ENCODE measurements at places on chromosomes 2 and 18.

DNA sequence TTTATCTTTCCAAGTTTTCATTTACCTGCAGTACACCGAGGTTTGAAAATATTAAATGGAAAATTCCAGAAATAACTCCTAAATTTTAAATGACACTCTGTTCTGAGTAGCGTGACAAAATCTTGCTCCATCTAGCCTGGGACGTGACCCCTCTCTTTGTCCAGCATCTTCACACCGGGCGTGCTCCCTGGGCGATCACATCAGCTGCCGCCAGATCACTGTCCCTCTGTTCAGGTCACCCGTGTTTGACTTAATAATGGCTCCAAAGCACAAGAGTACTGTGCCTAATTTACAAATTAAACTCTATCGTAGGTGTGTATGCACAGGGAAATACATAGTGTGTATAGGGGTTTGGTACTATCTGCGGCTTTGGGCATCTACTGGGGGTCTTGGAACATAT lies 6.1 kb upstream of the TMEM185B start:
- no peak for DNase-seq

GRCh38 chr2:122329278-122329677 lies 573.8 kb downstream of the TSN start:
- DNase-seq = no peak

GRCh38 chr2:111194835-111195621 lies 74.3 kb downstream of the BCL2L11 start:
- DNase-seq = no peak

DNA sequence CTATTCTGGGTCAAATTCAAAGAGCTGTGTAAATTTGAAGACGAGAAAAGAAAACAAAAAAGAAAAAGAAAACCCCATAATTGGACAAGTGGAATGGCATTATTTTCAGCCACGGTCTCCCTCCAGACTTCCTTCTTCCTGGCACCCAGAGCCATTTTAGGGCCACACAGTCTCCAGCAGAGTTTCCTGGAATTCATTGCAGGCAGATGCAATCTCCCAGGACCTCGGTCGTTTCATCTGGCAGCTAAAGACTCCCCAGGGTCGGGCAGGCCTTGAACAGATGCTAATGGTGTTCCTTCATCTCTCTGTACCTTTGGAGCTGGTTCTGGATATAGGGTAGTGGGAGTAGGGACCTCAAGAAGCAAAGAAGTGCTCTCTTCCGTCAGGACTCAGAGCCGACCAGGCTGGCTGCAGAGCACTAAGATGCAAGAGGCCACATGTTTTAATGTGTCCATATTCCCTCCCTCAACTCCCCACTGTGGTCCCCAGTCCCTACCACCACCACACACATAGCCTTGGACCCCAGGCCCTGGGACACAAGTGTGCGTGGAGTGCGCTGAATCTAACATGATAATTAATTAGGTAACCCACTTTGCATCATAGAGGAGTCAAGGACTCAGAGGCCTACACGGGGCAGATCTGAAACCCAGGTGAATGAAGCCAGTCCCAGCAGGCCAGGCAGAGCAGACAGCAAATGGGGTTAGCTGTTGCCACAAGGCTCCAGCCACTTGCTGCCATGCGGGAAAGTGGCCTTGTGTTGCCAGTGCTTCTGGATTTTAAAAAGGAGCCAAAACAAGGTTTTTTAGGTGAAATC lies 109.3 kb upstream of the ATL2 start:
- DNase-seq = no peak

DNA sequence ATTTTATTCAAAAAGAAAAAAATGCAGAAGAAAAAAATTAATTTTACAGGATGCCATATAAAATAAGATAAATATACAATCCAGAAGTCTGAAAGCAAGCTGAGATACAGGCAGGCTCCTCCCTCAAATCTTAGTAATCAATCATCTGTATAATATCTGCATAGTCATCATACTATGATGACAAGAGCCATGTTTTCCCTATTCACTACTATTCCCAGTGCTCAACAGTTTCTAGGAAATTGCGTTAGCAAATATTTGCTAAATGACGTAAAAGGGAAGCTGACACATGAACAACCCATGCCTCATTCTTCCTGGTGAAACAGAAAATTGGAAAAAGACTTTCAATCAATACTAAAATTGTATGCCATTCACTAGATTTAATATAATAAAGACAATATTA lies 793.2 kb downstream of the SUCLG1 start:
- no peak for DNase-seq

DNA sequence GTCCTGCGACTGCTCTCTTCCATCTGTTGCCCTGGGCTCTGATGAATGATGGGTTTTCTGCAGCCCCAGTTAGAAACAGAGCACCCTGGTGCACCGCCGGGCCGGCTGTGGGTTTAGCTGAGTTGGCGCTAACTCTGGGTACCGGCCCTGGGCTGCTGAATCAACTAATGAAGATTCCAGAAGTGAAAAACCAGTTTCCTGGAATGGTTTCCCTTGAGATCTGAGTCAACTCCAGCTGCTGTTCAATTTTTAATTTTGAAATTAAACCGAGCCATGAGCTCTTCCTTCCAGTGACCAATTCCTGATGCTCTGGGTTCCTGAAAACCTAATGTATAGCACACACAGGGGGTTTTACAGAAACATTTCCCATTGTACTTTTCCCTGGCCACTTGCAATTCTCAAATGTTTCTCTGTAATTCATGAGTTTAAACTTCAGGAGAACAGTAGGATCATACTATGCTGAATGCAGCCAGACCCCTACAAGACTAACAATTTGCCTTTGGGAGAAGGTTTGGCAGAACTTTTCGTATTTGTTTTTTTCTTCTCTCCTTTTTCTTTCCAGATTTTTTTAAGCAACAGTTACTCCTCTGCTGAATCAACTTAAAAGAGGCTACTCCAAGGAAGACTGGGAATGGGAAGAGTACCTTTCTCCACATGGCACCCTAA lies 5.5 kb downstream of the COL6A3 start:
- no peak for DNase-seq

- no peak for DNase-seq
These were observed 829.2 kb downstream of the ERBB4 start for GRCh38 chr2:211709389-211709788.

DNA sequence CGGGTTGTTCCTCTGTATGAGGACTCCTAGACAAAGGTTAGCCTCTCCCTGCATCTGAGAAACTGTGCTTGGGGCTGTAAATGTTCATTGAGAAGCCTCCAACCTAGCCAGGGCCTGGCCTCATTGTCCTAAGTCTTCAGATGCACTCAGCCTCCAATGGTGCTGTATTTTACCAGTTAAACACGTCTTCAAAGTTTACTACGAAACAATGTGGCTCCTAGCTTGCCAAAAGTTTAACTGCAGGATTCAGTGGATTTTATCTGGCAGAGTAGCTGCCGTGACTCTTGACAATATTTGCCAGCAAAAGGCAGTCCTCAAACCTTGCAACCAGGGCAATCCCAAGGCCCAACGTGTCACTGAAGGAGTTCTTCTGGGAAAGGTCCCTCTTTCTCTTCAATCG lies 1.1 kb downstream of the PID1 start:
- DNase-seq = no peak

DNA sequence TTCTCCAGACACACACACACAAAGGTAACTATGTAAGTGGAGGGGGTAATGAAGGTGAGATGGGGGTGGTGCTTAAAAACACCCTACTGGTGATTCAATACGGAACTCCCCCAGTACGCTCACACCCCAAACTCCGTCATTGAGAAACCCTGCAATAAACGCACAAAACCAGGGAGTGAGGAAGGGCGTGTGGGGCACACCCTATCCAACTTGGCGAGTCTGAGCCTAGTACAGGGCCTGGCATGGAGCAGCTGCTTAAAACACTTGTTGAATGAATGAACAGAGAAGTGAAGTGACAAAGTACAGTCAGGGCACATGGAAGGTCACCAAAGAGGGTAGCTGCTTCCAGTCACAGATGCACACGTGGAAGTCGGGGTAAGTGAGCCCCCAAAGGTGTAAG lies 146.8 kb upstream of the SMAD2 start:
- DNase-seq = no peak

- no peak for DNase-seq
These were observed 21.7 kb downstream of the KIAA1328 start for GRCh38 chr18:36850527-36851201.

DNA sequence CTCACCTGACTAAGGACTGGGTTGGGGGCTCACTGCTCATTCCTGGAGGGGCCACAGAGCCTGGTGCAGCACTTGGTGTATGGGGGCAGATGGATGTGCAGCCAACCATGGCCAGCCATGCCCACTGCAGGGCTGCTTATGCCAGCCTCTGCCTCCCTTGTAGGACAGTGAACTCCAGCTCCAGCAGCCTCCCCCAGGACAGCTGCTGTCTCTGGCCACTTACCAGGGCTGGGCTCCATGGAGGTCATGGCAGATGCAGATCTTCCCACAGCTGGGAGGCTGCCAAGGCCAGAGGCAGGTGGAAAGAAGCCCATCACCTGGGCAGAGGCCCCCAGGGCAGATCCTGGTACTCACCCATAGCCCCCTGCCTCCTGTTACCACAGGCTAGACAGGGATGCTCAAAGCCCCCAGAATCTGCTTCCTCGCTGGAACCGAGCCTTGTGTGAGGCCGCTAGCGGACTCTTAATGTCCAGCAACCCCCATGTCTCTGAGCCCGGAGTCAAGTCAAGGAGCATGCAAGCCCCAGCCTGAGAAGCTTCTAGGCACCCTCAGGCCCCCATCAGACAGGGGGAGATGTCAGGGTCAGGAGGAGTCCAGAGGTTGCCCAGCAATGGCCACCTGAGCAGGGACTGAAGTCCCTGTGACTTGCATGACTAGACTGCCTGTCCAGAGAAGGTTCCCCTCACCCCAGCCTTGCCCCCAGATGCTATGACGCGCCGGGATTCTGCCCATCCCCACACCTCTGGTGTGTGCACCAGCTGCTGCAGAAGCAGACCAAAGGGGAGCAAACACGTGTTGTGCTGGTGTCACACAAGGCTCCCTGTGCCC lies 123.6 kb downstream of the TWIST2 start:
- no peak for DNase-seq

- DNase-seq = no peak
These were observed 1.3 kb downstream of the PTMA start for GRCh38 chr2:231709636-231709980.

DNA sequence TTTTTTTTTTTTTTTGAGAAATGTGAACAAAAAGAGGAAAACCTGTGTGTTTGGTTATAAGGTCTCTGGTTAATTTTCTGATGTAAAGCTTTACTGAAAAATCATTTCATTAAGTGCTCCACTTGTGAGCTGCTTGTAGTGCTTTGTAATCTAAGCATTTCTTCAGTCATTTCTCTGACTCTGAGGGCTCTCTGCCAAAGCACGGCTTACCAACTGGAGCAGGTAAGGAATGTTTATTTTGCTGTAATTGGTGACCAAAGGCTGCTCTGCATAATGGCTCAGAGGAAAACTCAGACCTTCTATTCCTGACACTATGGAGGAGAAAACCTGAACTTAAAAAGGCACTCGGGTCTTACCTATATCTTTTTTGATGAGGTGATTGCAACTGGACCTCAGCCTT lies 848.8 kb downstream of the MBD2 start:
- DNase-seq = no peak

DNA sequence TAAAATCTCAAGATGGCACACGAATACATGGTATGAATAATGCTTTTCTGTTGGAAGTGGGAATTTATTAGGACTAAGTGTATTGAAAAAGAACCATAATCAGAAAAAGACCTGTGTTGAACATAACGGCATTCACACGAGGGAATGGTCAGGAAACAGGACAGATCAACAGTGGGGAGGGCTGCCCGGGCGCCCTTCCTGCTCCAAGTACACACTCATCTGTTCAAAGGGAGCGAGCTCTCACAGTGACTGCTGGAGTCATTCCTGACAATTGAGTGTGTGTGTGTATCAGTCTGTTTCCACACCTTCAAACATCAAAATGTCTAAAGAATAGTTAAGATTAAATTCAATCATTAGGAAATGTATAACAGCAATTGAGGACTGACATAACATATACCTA lies 167.2 kb downstream of the HDAC4 start:
- no peak for DNase-seq

GRCh38 chr2:230899786-230900185 lies 25.3 kb downstream of the GPR55 start:
- DNase-seq = peak; percentile 56
